ENCODE measurements at places on chromosomes 5 and 9.
A peak's percentile ranks its signal among the peaks of the same experiment; 100 is the strongest.

- DNase-seq = no peak
Observed at GRCh38 chr5:83927140-83927733, 206.6 kb upstream of the HAPLN1 start.

DNA sequence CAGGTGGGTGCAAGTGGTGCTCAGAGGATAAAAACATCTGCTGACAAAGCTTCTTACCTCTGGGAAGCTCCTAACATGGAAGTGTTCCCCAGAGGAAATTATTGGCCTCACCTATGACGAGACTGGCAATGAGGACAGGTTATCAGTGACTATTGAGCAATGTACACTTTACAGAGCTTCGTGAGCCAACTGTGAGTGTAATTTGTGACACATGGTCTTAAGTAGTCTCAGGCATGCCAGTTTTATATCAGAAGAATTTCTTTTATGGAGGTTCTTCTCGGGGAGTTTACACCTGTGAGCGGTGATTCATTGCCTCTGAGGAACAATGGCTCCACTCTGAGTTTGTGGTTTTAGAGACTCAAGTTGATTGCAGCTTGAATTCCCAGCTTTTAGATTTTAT, 11.3 kb downstream of the ANKDD1B start:
- no peak for DNase-seq

DNA sequence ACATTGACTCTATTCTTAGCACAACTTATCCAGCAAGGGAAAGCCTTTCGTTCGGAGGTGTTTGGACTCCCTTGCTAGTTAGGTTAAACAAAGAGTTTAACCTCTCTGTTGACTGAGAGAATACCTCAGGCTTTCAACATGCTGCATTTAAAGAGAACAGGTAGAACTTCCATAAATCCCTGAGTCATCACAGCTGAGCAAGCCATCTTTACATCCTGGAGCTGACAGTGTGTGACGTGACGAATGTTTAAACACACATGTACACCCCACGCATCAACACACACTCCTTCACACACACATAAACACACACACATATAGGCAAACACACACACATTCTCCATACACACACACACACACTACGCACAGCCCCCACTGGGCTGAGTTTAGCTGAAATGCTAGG, 152.8 kb downstream of the ADAMTS12 start:
- DNase-seq = no peak

DNA sequence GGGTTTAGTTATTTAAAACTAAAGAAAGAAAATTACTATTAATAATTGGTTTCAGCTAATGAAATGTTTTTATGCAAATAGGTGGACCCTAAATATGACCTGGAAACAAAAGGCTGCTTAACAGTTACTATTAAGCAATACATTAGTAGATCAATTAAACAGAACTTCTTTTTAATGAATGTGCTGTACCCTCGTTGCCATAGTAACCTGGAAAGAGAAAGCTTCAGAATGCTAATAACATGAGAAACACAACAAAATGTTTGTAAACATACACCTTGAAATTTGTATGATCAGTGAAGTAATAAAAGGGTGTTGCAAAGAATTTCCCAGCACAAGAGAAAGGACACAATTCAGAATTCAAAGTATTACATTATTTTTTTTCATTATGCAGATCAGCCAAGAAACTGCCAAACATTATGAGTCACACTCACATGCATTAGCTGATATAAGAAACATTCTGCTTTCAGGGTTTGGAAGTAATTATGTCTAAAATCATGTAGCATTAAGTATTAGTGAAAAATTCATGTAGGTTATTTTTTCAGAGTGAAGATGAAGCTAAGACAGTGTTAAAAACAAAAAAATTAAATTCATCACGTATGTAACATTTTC, 348.3 kb downstream of the ISL1 start:
- no peak for DNase-seq

DNA sequence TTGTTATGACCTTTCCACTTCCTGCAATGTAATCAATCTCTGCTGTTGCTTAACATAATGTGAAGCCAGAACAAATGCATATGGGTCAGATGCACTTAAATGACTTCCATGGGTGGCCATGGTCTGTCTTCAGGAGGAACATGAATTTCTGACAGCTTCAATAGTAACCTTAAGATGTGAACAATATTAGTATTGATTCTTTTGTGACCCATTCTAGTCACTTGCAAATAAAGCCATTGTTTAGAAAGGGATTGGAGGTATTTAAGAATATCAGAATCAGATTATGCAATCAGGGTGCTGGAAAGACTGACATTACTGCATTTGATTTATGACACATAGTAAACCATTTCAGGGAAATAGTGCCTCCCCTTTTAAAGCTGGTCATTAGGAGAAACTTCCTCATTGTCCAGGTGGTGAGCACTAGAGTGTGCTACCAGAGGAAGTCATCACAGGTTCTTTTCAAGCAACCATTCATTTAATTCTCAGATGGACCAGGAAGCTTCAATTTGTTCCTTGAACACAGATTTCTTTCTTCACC, 32.1 kb downstream of the GRIN3A start:
- no peak for DNase-seq

GRCh38 chr9:126240835-126241234, 85.8 kb upstream of the MVB12B start:
- no peak for DNase-seq

DNA sequence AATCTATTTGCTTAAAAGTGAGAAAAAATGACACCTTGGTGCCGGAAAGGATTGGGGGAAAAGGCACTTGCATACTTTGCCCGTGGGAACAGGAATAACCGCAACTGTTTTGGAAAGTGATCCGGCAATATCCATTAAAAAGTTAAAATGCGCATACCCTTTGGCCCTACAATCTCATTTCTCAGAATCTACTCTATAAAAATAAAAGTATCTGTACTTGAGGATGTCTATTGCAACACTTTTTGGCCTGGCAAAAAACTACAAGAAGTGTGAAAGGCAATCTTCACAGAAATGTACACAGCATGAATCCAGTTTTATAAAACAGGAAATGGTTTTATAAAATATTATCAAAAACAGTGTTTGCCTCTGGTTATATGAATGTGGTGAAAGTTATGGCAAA, 58.3 kb upstream of the NFIL3 start:
- DNase-seq = no peak

DNA sequence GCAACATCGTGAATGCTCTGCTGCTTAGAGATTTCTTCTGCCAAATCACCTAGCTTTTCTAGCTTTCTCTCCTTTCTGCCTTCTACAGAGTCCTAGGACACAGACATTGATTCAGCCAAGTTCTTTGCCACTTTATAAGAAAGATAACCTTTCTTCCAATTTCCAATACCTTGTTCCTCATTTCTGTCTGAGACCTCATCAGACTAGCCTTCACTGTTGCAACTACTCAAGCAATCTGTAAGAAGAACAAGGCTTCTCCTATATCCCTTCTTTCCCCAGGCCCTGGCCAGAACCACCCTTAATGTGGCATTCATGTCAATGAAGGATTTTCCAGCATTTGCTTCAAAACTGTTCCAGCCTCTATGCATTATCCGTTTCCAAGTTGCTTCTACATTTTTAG, 24.3 kb downstream of the FBXO10 start:
- DNase-seq = no peak

DNA sequence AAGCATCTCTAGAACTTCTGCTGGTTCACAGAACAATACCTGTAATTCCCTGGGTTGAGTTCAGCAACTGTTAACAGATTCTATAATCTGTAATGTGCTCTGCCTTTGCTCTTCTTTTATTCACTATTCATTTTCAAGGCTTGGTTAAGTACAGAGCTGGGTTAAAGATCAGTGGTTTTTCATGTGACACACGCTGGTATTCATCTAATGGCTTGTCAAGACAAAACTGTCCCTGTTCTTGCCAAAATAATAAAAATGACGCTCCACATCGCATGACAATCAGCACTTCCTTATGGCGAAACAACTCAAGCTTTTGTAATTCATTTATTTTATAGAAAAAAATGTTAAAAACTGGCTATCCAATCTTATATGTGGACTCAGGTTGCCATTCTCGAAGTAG, 137.9 kb downstream of the BNC2 start:
- DNase-seq = no peak

- DNase-seq = no peak
Observed at GRCh38 chr5:118042076-118042475, 946.3 kb downstream of the DTWD2 start.

GRCh38 chr9:4490705-4491625, 697 bp downstream of the SLC1A1 start:
- DNase-seq = no peak

DNA sequence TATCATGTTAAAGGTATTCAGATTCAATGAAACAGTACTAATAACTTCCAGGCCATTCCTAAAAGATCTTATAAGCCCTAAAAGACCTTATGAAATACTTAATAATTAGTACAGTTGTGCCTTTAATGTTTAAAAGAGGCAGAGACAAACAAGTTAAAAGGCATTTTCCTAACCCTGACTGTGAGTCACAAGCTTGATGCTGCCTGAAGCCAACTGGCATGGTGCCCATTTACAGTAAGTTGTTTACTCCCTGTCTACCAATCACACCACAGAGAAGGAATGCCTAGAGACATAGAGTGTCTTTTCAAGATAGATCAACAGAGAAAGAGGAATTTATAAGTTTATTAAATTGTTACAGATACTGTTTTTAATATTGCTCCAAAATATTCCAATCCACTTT, 47.8 kb downstream of the NR3C1 start:
- DNase-seq = peak; percentile 44

DNA sequence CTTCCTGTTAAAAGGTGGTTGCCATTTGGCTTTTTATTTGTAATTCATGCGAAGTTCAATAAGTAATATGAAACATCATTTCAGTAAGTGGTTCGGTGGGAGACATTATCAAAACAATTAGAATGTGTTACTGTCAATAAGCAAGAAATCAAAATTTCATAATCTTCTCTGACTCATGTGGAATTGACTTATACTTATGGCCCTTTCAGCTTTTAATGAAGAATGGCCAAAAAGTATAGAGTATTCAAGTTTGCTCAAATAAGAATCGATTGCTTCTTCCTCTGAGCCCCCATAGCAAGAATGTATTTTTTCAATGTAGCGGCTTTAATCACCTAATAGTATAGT, 174.5 kb downstream of the AOPEP start:
- DNase-seq = no peak

DNA sequence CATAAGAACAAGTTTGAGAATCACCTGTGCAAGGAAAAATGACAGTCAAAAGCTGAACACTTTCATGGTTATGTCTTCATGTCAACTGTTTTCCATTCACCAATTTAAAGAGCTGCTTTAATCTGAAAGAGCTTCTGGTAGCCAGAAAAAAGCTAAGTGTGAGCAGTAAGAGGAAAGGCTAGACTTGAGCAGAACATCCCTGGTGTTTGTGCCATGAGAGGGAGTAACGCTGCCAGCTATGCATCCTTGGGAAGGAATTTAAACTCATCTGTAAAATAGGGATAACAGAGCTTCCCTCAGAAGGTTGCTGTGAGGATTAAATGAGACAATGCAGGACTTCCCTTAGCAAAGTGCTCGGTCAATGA, 193.7 kb downstream of the MAPKAP1 start:
- DNase-seq = no peak

- DNase-seq = no peak
Observed at GRCh38 chr5:142780871-142781270, 10.7 kb downstream of the ARHGAP26 start.

GRCh38 chr5:148209151-148209770, 6.4 kb downstream of the SPINK6 start:
- no peak for DNase-seq

- DNase-seq = no peak
Observed at GRCh38 chr5:165576678-165577275, 2071.4 kb downstream of the MAT2B start.

GRCh38 chr5:56516035-56516434, 282.9 kb upstream of the ANKRD55 start:
- no peak for DNase-seq

- no peak for DNase-seq
Observed at GRCh38 chr5:139635191-139635590, 13.0 kb upstream of the CXXC5 start.

GRCh38 chr9:80492221-80492620, 920.5 kb downstream of the TLE4 start:
- DNase-seq = no peak

DNA sequence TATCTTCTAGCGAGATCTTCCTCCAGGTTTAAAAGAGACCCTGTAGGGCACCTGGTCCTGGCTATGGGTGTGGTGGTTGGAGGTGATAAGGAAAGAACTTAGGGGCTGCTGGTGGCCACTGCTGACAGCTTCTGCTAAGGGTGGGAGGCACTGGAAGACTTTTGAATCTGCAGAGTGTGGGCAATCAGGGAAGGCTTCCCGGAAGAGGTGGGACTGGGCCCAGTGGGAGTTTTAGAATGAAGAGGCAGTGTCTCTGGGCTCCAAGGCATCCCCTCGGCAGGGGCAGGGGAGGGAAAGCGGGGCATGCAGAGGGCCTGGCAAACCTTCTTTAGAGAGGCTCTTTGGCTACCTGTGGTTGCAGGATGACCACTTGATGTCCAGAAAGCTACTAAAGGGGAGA, 23.0 kb upstream of the DAB2IP start:
- DNase-seq = no peak

DNA sequence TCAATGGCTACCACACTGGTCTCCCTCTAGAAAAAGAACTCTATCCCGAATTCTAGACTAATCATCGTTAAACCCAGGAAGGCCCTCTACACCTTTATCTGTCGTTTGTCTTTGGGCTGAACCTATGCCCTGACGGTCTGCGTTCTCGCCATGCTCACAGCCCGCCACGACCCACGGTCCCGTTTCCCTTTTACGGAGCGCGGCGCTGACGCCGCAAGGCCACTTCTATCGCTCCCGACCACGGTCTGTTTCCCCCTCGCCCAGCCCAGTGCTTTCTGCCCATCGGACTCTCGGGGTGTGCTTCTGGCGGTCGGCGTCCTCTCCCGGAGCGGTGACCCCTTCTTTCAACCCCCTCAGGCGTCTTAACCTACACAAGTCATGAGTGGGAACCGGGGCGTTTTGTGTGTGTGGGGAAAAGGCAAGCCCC, 974 bp downstream of the C9orf40 start:
- no peak for DNase-seq

- DNase-seq = no peak
Observed at GRCh38 chr5:80215523-80215922, 40.3 kb downstream of the SERINC5 start.

DNA sequence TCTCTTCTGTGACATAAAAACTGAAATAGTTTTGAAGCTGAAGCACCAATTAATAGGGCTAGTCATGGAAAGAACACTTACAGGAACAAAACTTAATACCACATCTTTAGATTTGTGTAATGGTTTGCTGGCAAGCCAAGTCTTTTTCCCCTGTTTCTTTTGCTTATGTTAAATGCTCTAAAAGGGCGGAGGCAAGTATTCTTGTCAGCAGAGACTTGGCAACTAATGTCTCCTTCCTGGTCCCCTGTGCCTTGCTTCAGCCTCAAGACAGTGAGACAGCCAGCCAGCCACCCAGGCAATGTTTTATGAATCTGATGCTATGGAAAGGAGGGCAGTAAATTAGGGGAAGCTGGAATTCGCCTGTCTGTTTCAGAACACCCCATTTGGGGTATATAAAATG, 45.7 kb downstream of the PRRC1 start:
- no peak for DNase-seq

DNA sequence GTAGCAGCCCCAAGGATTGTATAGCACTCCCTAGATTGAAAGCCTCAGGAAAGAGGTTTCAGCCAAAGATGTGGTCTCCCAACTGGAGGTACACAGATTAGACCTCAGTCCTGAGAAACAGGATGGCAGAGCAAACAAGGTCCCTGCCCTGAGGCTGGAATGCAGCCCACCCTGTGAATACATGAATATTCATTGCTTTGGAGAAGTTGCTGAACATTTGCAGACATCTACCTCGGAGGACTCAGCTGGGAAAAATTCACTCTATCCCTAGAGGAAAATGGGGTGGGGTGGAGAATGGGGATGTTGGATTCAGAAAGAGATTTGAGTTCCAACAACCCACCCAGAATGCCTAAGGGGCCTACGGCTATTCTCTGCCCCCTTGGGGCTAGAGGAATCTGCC, 129.4 kb downstream of the SLIT3 start:
- no peak for DNase-seq
